ENCODE measurements at places on chromosomes 16 and 17. TPM values are rescaled to one million over a fixed set of nuclear protein-coding genes. Genes with fewer than 3 reads are reported as not detected.

DNA sequence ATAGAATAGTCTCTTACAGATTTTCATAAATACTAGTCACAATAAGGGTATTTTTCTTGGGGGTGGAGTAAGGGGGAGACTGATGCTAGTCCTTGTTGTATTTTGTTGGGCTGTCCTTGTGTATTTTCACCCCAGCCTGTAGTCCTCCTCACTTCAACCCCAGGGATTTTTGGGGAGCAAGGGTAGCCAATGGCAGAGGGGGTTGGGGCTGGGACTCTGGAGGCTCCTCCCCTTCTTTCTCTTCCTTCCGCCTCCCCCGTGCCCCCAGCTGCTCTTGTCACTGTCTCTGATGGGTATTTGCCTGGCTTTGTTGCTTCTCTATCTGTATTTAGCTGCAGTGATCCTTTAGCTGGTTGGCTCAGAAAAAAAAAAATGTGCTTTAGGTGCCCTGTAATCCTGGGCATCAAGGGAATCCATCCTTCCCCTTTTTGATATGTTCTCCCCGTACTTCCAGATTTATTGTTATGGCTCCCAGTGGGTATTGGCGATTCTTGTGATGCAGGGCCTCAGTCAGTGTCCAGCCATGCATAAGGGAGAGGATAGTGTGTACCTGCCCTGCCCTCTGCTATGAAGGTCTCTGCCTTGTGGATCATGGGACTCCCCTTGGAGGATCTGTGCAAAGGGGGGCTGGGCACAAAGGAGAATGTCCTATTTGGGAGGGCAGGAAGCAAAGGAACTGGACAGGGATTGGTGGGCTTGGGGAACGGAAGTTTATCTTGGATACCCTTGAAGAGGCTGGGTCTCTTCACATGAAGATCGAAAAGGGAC is 16.5 kb downstream of the SNF8 start:
- no peaks in the 10 kb centered on the region for H3K27me3 ChIP-seq
- H3K36me3 ChIP-seq, result peaks cover 14% of the 10 kb centered on the region
- H3K4me1 ChIP-seq, result no peaks in the 10 kb centered on the region
- no peak for DNase-seq
- no peak overlapping the region for H3K4me3 ChIP-seq

GRCh38 chr17:81299846-81300585 is 4.9 kb upstream of the SLC38A10 start:
- peaks cover 3% of the 10 kb centered on the region for H3K27me3 ChIP-seq
- H3K36me3 ChIP-seq, result peaks cover 2% of the 10 kb centered on the region
- DNase-seq, result no peak
- no peak overlapping the region for H3K27ac ChIP-seq
- no peak overlapping the region for H3K4me3 ChIP-seq

DNA sequence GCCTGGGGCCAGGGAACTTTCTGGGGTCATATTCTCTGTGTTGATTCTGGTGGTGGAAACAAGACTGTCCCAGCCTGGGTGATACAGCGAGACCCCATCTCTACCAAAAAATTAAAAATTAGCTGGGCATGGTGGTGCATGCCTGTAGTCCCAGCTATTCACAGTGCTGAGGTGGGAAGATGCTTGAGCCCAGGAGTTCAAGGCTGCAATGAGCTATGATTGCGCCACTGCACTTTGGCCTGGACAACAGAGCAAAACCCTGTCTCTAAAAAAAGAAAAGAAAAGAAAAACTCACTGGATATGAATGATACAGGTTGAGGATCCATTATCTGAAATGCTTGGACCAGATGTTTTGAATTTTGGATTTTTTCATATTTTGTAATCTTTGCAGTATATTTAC is 13.6 kb downstream of the SCGB1C2 start:
- DNase-seq, result no peak
- no peaks in the 10 kb centered on the region for H3K27me3 ChIP-seq
- no peaks in the 10 kb centered on the region for H3K36me3 ChIP-seq
- H3K4me3 ChIP-seq, result no peak overlapping the region

GRCh38 chr16:2009791-2010510 is at the start of gene ZNF598:
TSS of gene ZNF598 (minus strand) at chr16:2009821.
- H3K27ac ChIP-seq, result peak within 1 kb of the TSS; percentile 92
- H3K4me3 ChIP-seq, result peak within 1 kb of the TSS; percentile 93
- DNase-seq, result peak; percentile 91

DNA sequence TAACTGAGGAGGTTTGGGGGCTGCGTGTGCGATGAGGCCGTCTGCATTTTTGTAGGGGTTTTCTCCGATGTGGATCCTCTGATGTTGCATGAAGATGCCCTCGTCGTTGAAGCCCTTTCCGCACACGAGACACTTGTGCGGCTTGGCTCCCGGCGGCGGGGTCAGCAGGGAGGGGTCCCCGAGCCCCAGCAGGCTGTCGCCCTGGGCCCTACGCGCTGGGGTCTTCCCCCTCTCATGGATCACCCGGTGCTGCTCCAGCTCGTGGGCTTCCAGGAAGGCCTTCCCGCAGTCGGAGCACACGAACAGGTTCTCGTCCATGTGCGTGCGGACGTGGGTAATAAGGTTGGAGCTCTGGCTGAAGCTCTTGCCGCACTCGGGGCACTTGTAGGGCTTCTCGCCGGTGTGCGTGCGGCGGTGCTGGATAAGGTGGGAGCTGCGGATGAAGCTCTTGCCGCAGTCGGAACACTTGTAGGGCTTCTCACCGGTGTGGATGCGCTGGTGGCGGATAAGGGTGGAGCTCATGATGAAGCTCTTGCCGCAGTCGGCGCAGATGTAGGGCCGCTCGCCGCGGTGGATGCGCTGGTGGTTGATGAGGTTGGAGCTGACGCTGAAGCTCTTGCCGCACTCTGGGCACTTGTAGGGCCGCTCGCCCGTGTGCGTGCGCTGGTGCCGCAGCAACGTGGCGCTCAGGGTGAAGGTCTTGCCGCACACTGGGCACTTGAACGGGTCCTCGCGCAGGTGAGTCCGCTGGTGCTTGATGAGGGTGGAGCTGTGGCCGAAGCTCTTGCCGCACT is 4.3 kb downstream of the ZNF629 start:
- H3K4me1 ChIP-seq, result peaks cover 5% of the 10 kb centered on the region
- H3K36me3 ChIP-seq, result no peaks in the 10 kb centered on the region
- peaks cover 7% of the 10 kb centered on the region for H3K27me3 ChIP-seq

GRCh38 chr17:4948931-4949320 is 596 bp upstream of the PFN1 start:
- no peaks in the 10 kb centered on the region for H3K27me3 ChIP-seq
- DNase-seq, result no peak
- H3K4me1 ChIP-seq, result peaks cover 31% of the 10 kb centered on the region
- peak overlapping the region; percentile 100 for H3K27ac ChIP-seq
- H3K4me3 ChIP-seq, result peak overlapping the region; percentile 100

DNA sequence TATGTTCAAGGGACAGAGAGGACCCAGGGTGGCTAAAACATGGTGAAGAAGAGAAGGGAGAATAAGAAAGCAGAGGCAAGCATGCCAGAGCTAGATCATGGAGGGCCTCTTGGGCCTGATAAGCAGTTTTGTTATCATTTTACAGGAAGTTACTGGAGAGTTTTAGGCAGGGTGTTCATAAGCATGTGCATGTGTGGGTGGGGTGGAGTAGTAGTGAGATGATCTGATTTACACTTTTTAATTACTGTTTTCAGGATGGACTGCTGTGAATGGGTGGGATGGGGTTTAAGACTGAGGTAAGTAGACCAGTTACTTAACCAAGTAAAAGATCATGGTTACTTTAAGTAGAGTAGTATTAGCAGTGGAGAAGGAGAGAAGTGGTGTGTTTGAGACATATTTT is 173.6 kb downstream of the PHKB start:
- H3K4me3 ChIP-seq, result no peak overlapping the region
- H3K36me3 ChIP-seq, result peaks cover 25% of the 10 kb centered on the region
- peaks cover 2% of the 10 kb centered on the region for H3K4me1 ChIP-seq
- DNase-seq, result no peak

DNA sequence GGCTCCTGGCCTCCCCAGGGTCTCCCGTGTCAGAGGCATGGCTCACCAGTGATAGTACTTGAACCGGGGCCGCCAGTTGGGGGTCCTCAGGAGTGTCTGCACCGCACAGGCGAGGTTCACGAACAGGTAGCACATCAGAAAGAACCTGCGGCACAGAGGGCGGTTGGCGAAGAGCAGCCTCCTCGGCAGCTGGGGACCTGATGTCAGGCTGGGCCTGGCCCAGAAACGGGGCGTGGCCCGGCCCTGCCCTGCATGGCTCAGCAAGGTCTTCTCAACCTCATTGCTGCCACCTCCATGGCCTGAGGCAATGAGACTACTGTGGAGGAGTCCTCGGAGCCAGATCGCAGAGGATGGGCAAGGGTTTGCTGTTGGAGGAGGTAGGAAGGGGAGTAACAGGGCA is 4.1 kb upstream of the LCAT start:
- H3K36me3 ChIP-seq, result peaks cover 9% of the 10 kb centered on the region
- no peak overlapping the region for H3K4me3 ChIP-seq
- H3K27me3 ChIP-seq, result no peaks in the 10 kb centered on the region
- peak overlapping the region; percentile 54 for H3K27ac ChIP-seq

- no peak overlapping the region for H3K27ac ChIP-seq
- H3K36me3 ChIP-seq, result no peaks in the 10 kb centered on the region
- DNase-seq, result no peak
- no peak overlapping the region for H3K4me3 ChIP-seq
- peaks cover 11% of the 10 kb centered on the region for H3K27me3 ChIP-seq
These were observed 189.7 kb upstream of the SDK2 start for GRCh38 chr17:73833775-73834488.

GRCh38 chr16:24935336-24935735 is 79.8 kb downstream of the ARHGAP17 start:
- H3K27me3 ChIP-seq, result no peaks in the 10 kb centered on the region
- H3K4me3 ChIP-seq, result no peak overlapping the region
- H3K4me1 ChIP-seq, result no peaks in the 10 kb centered on the region
- peaks cover 5% of the 10 kb centered on the region for H3K36me3 ChIP-seq
- H3K27ac ChIP-seq, result no peak overlapping the region

GRCh38 chr17:927611-928461 is 51.7 kb downstream of the NXN start:
- H3K36me3 ChIP-seq, result no peaks in the 10 kb centered on the region
- no peak for DNase-seq
- H3K4me1 ChIP-seq, result no peaks in the 10 kb centered on the region
- peaks cover 4% of the 10 kb centered on the region for H3K27me3 ChIP-seq
- no peak overlapping the region for H3K27ac ChIP-seq

GRCh38 chr17:28506763-28507487 is 777 bp downstream of the FOXN1 start:
- no peaks in the 10 kb centered on the region for H3K36me3 ChIP-seq
- H3K4me1 ChIP-seq, result no peaks in the 10 kb centered on the region
- H3K27me3 ChIP-seq, result peaks cover 9% of the 10 kb centered on the region
- H3K27ac ChIP-seq, result no peak overlapping the region

DNA sequence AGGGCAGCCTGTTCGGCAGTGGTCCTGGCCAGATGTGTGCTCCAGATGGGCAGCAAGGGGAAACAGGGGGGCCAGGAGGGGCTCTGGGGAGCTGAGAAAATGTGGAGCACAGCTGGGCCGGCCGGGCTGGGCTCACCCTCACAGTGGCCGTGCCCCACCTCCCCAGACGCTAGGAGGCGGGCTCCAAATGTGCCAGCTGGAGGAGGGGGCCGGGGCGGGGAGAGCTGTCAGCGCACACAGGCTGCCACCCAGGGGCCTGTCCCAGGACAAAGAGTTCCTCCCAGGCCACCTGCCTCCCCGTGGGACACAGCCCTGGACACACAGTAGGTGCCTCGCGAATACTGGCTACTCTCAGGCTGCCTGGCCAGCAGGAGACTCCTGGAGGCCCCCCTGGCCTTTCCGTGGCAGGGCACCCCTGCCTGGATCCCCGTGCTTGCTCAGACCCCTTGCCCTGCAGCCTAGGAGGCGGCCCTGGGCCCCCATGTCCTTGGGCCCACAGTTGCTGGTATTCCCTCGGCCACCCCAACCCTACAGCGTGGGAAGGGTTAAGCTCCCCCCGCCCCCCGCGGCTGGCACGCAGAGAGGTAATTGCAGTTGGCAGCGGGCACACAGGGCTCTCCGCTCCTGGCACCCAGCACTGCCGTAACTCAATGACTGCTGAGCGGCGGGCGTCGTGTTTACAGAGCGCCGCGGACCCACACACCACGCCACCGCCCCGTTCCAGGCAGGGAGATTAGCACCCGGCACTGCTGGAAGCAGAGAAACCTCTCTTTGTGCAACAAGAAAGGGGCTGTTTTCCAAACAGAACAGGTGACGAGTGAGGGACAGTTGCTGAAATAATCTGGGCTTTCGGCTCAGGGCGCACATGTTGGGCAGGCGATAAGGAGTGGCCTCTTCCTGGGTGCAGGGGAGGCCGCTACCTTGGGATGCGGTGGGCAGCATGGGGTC is 32.2 kb downstream of the BAHCC1 start:
- no peak for DNase-seq
- no peak overlapping the region for H3K27ac ChIP-seq
- H3K4me1 ChIP-seq, result peaks cover 3% of the 10 kb centered on the region
- peaks cover 17% of the 10 kb centered on the region for H3K27me3 ChIP-seq
- H3K4me3 ChIP-seq, result no peak overlapping the region

GRCh38 chr17:60909405-60909804 is 231.8 kb downstream of the BCAS3 start:
- no peaks in the 10 kb centered on the region for H3K27me3 ChIP-seq
- no peak for DNase-seq
- no peak overlapping the region for H3K27ac ChIP-seq
- H3K36me3 ChIP-seq, result no peaks in the 10 kb centered on the region

- no peaks in the 10 kb centered on the region for H3K27me3 ChIP-seq
- H3K4me1 ChIP-seq, result peaks cover 31% of the 10 kb centered on the region
- H3K27ac ChIP-seq, result no peak overlapping the region
- H3K4me3 ChIP-seq, result no peak overlapping the region
- peaks cover 46% of the 10 kb centered on the region for H3K36me3 ChIP-seq
These were observed 4.5 kb downstream of the PRKAR1A start for GRCh38 chr17:68516732-68517131.

DNA sequence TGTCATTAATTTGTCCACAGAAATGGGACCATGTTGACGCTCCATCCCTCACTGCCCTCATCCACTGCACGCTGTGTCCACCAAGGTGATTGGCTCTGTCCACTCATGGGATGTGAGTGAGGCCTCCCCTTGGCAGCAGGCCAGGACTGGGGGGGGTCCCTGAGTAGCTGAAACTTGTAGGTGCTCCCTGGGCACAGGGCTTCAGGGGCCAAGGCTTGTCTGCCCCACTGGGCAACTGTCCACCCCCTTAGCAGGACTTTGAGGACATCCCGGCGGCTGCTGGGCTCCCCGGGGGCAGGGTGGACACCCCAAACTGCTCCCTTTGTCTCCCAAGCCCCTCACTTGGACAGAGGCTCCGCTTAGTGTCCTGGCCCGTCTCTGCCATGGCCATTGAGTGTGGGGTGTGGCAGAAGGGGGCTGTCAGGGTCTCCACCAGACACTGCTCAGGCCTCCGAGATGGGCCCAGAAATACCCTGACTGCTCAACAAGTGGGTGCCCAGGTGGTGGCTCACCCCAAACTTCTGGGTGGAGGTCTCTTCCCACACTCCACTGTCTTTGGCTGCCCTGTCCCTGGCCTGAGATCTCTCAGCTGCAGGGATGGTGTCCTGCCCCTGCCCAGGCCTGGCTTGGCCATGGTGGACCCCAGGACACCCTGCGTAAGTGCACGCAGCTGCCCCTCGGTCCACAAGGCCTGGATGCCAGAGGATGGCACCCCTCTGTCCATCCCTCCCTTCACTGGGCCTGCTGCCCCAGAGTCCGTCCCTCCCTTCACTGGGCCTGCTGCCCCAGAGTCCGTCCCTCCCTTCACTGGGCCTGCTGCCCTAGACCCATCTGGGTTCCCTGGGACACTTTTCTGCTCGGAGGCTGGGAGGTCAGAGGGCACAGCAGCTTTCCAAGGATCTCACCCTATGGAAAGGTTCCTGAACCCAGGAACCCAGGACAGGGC is 2.9 kb upstream of the RAB40C start:
- peak overlapping the region; percentile 98 for H3K27ac ChIP-seq
- H3K36me3 ChIP-seq, result no peaks in the 10 kb centered on the region
- DNase-seq, result no peak
- no peaks in the 10 kb centered on the region for H3K27me3 ChIP-seq

The KRT36 gene
- total RNA-seq, result not detected

The CA5A gene
- not detected for total RNA-seq

The CNGB1 gene
- not detected for total RNA-seq

The PLA2G10 gene
- not detected for total RNA-seq

The GLOD4 gene
- total RNA-seq, result 64.8 TPM
